ENCODE measurements at places on chromosomes 4 and X. TPM values are rescaled to one million over a fixed set of nuclear protein-coding genes. Genes with fewer than 3 reads are reported as not detected.

DNA sequence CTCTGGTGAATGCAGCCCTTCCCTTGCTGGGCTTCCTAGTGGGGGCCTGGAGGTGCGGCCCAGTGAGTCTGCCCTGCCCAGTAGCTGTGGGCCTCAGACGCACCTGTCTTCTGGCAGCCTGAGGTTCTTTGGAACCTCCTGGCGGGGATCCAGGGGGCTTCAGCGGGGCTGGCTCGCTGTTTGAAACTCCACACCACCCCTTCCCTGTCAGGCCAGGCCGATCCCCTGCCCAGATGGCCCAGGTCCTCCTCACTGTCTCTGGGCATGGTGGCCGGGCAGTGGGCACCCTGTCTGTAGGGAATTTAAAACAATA, 10.7 kb upstream of the NKX1-1 start:
- DNase-seq: no peak

- DNase-seq: no peak
Measured at GRCh38 chr4:7192252-7193029, at the start of gene SORCS2. SORCS2 (plus strand) TSS chr4:7192538.

- DNase-seq: no peak
Measured at GRCh38 chr4:136713140-136713539, 819.2 kb downstream of the PCDH18 start.

Gene GABRB1
- total RNA-seq: not detected

- peak; percentile 38 for DNase-seq
Measured at GRCh38 chr4:45554423-45554822, 569.4 kb downstream of the GABRG1 start.

Gene SUPT20HL1
- not detected for total RNA-seq

GRCh38 chrX:135112096-135112729, 8.1 kb downstream of the ETDB start:
- DNase-seq: no peak

- DNase-seq: no peak
Measured at GRCh38 chrX:119359618-119360382, 39.3 kb upstream of the SLC25A43 start.

All from foreskin keratinocyte (primary cell).